ENCODE measurements at places on chromosomes 4 and X. TPM values are rescaled to one million over a fixed set of nuclear protein-coding genes. Genes with fewer than 3 reads are reported as not detected.
A peak's percentile ranks its signal among the peaks of the same experiment; 100 is the strongest.

DNA sequence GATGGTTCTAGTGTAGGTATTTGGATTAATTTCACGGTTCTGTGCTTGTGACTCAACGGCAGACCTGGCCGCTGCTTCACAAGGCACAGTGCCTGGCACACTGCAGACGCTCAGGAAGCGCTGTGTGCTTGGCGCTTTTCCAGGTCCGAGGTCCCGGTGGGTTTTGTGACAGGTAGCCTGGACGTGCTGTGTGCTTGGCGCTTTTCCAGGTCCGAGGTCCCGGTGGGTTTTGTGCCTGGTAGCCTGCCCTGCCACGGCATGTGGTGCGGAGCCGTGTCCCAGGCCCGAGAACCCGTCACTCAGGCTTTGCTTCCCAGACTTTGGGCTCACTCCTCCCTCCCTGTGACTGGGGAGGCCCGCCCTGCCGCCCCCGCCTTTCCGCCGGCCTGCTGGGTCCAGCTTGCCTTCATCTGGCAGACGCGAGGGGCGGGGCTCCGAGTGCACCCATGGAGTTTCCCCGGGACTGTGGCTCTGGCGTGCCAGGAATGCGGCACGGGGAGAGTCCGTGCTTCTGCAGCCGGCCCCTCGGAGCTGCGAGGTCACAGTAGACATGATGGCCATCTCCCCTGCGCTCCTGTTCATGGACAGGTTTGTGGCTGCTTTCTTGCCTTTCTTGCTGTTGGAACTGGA is 44.2 kb downstream of the TBC1D14 start:
- DNase-seq = no peak
- no peak overlapping the region for H3K4me3 ChIP-seq
- no peaks in the 10 kb centered on the region for H3K36me3 ChIP-seq
- no peak overlapping the region for H3K27ac ChIP-seq

GRCh38 chrX:136183172-136183571 is 35.8 kb downstream of the FHL1 start:
- no peak overlapping the region for H3K27ac ChIP-seq
- H3K4me3 ChIP-seq = no peak overlapping the region
- H3K27me3 ChIP-seq = no peaks in the 10 kb centered on the region
- peaks cover 17% of the 10 kb centered on the region for H3K4me1 ChIP-seq

- no peak overlapping the region for H3K4me3 ChIP-seq
- H3K36me3 ChIP-seq = no peaks in the 10 kb centered on the region
- no peaks in the 10 kb centered on the region for H3K27me3 ChIP-seq
- DNase-seq = no peak
- H3K27ac ChIP-seq = no peak overlapping the region
- no peaks in the 10 kb centered on the region for H3K4me1 ChIP-seq
These were observed 2497.3 kb downstream of the ARAP2 start for GRCh38 chr4:33746979-33747378.

DNA sequence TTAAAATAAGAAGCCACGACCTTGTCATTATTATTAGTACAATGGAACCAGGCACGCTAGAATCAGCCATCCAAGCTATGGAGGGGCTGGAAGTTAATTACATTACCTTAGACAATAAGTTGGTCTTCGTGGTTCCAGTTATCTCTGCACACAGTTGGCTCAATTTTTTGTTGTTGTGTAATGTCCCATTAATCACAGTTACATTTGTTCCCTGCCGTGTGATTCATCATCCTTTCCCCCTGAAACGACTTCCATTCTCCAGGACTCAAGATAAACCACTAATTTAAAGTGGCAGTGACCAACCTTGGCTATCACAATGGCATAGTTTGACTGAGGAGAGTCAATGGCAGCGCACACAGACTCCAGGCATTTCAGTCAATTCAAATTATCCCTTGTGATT is 905.0 kb downstream of the RAB28 start:
- no peak overlapping the region for H3K27ac ChIP-seq
- H3K4me1 ChIP-seq = no peaks in the 10 kb centered on the region
- DNase-seq = no peak
- no peaks in the 10 kb centered on the region for H3K36me3 ChIP-seq
- no peak overlapping the region for H3K4me3 ChIP-seq

- H3K27ac ChIP-seq = no peak overlapping the region
- no peaks in the 10 kb centered on the region for H3K27me3 ChIP-seq
- no peaks in the 10 kb centered on the region for H3K4me1 ChIP-seq
- H3K4me3 ChIP-seq = no peak overlapping the region
- H3K36me3 ChIP-seq = no peaks in the 10 kb centered on the region
These were observed 9.4 kb upstream of the SPP1 start for GRCh38 chr4:87966095-87966496.

DNA sequence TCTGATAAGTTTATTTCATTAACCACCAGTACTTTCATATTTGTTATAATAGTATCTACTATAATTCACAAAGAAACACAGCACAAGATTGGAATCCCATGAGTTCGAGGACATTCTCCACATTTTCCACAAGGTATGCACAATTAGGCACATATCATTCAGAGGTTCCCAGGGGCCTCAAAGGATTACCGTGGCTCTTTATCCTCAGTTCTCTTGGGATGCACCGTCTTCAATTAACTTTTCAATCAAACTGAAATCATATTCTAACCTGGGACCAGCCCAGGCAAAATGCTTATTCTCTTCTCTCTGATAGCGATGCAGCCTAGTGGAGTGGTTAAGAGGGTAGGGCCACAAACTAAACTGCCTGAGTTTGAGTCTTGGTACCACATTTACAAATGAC is 242.6 kb upstream of the RASGEF1B start:
- H3K27ac ChIP-seq = no peak overlapping the region
- no peak overlapping the region for H3K4me3 ChIP-seq
- no peaks in the 10 kb centered on the region for H3K4me1 ChIP-seq
- no peaks in the 10 kb centered on the region for H3K36me3 ChIP-seq

DNA sequence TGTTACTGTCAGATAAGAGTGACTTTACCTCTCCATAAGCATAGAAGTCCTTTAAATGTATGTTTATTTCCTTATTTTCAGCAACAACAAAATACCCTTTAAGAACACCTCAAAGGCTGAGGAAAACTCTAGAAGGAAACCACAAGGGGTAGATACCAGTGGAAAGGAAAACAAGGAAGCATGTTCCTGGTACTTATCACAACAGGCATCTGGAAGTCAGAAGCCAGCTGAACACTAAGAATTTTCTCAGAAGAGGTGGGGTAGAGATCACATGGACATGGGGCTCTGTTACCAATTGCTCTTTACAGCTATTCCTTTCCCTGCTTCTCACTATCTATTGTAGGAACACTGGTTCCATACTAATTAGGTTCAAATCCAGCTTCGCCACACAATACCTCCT is 51.5 kb upstream of the BEND2 start:
- no peaks in the 10 kb centered on the region for H3K36me3 ChIP-seq
- no peak for DNase-seq
- no peak overlapping the region for H3K4me3 ChIP-seq
- no peaks in the 10 kb centered on the region for H3K4me1 ChIP-seq
- H3K27me3 ChIP-seq = no peaks in the 10 kb centered on the region

- no peaks in the 10 kb centered on the region for H3K4me1 ChIP-seq
- no peaks in the 10 kb centered on the region for H3K36me3 ChIP-seq
- DNase-seq = no peak
- no peak overlapping the region for H3K27ac ChIP-seq
- H3K4me3 ChIP-seq = no peak overlapping the region
- no peaks in the 10 kb centered on the region for H3K27me3 ChIP-seq
These were observed 793.7 kb upstream of the LCORL start for GRCh38 chr4:18815081-18815778.

- DNase-seq = no peak
- H3K4me3 ChIP-seq = no peak overlapping the region
- H3K4me1 ChIP-seq = no peaks in the 10 kb centered on the region
- no peaks in the 10 kb centered on the region for H3K36me3 ChIP-seq
- H3K27me3 ChIP-seq = no peaks in the 10 kb centered on the region
These were observed 29.8 kb downstream of the SPANXA2 start for GRCh38 chrX:141619336-141619735.

GRCh38 chrX:18290200-18290599 is 64.3 kb downstream of the SCML2 start:
- no peak overlapping the region for H3K4me3 ChIP-seq
- no peaks in the 10 kb centered on the region for H3K36me3 ChIP-seq
- H3K27ac ChIP-seq = no peak overlapping the region

GRCh38 chr4:173056710-173057109 is 111.9 kb upstream of the GALNT7 start:
- no peak overlapping the region for H3K4me3 ChIP-seq
- H3K27ac ChIP-seq = peak overlapping the region; percentile 74
- H3K27me3 ChIP-seq = no peaks in the 10 kb centered on the region
- DNase-seq = no peak
- H3K36me3 ChIP-seq = no peaks in the 10 kb centered on the region

GRCh38 chr4:95821867-95822266 is 18.0 kb upstream of the PDHA2 start:
- DNase-seq = no peak
- no peaks in the 10 kb centered on the region for H3K4me1 ChIP-seq
- no peak overlapping the region for H3K27ac ChIP-seq
- no peak overlapping the region for H3K4me3 ChIP-seq

The FRMD7 gene
- not detected for total RNA-seq

The KLF8 gene
- total RNA-seq = 1.0 TPM

The PAGE4 gene
- not detected for total RNA-seq

The FDCSP gene
- total RNA-seq = not detected

The TBCK gene
- 29.0 TPM for total RNA-seq

The CPZ gene
- total RNA-seq = not detected

The C4orf36 gene
- not detected for total RNA-seq

The ATP2B3 gene
- 0.07 TPM for total RNA-seq

The MEPE gene
- not detected for total RNA-seq

The SPIN2B gene
- 10.3 TPM for total RNA-seq

The CDX4 gene
- total RNA-seq = not detected

The RASGEF1B gene
- not detected for total RNA-seq

The XG gene
- 0.44 TPM for total RNA-seq

The WDR13 gene
- total RNA-seq = 96.1 TPM

The FGF5 gene
- 0.13 TPM for total RNA-seq

Data from endothelial cell of umbilical vein (primary cell).